Stimulated activated CD4-positive, alpha-beta T cell treated with anti-CD3 and anti-CD28 coated beads, Interleukin-1b, Interleukin-23, amount 100 ng/mL, for 1 hour (primary cell): ENCODE measurements at places on chromosomes 7 and 10.

DNA sequence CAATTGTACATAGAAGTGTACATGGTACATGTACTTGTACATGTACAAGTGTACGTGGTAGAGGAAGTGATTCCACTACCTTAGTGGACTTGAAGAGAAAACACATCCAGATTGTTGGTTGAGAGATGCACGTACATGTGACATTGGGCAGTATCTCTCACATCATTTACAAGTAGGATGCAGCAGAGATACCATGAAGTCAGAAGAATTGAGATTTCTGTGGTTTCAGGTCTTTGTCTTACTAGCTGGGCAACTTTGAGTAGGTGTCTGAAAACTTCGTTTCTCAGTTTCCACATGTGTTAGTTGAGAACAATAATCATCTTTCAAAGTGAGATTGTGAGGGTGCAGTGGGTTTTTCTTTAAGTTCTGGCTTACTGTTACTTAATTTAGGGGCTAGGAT is 21.5 kb downstream of the CLDN12 start:
- DNase-seq: no peak

- DNase-seq: no peak
Measured at GRCh38 chr7:128021366-128021765, 9.9 kb downstream of the LRRC4 start.

GRCh38 chr10:66085906-66086305 is 839.9 kb upstream of the LRRTM3 start:
- no peak for DNase-seq

DNA sequence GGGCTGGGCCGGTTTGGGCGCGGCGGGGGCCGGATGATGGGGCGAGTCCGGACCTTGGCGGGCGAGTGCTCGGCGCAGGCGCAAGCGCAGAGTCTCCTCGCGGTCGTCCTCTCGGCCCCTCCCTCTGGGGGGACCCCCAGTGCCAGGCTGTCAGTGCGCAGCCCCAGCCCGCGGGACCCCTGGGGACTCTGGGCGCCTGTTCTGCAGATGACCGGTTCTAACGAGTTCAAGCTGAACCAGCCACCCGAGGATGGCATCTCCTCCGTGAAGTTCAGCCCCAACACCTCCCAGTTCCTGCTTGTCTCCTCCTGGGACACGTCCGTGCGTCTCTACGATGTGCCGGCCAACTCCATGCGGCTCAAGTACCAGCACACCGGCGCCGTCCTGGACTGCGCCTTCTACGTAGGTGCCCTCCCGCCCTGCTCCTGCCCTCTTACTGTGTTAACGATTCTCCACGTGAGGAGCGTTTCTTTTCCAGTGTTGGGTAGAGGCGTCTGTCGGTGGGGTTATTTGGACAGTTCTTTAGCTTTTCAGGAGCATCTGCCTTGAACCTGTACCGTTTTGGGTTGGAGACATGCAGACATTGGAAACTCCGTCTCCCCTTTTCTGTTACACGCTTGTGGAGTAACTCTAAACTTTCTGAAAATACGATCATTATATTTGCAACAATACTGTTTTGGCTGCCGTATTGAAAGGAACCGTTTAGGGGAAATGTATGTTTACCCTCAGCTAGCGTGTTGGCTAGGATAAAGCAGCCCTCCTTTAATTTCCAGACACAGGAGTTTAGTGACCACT is 706 bp downstream of the BUB3 start:
- DNase-seq: no peak

DNA sequence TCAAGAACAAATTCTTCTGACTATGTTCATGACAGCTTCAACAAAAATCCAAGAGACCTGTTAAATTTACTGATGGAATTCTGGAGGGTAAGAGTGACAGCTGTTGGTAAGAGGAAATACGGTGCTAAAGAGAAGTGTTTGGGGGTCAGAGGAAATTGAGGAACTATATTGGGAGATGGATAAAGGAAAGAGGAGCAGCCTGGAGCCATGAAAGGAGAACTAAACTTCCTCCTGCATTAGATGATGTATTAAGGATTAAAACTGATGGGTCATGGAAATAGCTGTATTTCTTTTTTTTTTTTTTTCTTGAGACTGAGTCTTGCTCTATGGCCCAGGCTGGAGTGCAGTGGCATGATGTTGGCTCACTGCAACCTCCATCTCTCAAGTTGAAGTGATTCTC is 95.3 kb downstream of the HERPUD2 start:
- no peak for DNase-seq

GRCh38 chr7:16754856-16755317 is 1.3 kb downstream of the TSPAN13 start:
- no peak for DNase-seq
